Stimulated activated CD4-positive, alpha-beta T cell treated with anti-CD3 and anti-CD28 coated beads, Interleukin-1b, Interleukin-23, amount 100 ng/mL, for 1 hour (primary cell): ENCODE measurements at places on chromosomes 1 and 21.

DNA sequence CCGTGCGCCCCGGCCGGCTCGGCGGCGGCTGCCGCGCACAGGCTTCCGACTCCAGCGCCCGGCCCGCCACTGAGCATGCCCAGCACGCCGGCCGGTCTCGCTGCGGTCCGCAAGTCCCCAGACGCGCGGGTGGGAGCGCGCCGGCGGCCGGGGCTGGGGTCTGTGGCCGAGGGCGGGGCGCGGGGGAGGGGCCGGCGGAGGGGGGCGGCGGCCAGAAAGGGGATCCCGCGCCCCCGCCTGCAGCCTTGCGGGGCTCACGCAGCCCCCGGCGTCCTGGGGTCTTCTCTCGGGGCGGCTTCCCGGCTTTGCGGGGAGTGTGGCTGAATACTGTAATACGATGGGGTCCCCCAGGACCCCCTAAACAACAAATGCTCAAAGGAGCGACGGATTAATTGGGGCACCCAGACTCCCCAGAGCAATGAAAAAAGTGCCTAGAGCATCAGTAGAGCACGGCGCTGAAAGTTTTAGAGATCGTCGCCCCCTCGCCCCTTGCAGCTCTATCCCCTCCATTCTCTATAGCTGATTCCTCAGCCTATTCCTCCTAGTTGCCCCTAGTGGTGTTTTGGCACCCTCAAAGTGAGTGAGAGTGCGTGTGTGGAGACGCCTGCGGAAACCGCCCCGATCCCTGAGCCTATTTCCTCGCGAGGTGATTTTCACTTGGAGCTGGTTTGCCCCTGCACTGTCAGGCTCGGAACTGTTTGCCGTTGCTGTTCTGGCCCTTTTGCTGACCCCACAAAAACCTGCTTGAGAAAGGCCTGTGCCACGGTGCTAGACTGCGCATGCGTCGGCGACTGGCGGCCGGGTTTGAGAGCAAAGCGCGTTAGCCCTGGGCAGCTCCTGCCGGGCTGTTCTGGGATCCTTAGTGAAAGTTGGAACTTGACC is at the start of gene VAV3:
Gene VAV3, minus strand, starts transcription at position 71 of the 882 bp plus-strand sequence. CDS start 311 bp downstream, outside the sequence.
- no peak for DNase-seq

DNA sequence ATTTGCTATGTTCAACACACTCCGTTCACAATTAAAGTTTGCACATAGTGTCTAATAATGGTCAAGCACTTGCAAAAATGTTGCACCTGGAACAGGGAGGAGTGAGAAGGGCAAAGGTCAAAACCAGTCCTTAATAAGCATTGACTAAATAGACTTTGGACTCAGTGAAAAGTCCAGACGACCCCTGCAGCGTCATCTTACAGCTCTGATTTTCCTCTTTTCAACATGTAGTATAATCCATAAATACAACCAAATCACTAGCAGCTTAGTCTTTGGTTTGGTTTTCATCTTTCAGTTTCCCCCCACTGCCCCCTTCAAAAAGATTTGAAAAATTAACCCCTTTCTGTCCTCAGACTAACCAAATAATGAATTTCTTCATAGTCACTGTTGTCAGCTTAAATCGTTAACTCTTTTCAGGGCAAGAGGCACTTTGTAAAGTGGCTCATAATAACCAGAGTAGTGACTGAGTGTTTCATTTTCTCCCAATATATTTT is 290.3 kb downstream of the PTPRC start:
- DNase-seq, result no peak

DNA sequence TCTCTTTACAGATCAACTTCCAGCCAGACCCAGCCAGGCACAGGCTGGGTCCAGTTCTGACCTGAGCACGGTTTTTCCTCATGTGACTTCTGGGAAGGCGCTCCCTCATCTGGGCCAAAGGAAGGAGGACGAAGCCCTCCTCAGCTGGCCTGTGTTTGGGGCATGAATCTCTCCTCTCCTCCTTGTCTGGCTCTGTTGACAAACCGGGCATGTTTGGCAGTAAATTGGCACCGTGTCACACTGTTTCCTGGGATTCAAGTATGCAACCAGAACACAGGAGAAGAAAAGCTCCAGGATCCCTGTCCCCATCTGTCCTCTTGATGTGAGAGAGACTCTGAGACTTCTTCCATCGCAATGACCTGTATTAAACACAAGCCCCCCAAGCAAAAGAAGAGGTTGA is 18.3 kb downstream of the NECAP2 start:
- no peak for DNase-seq

DNA sequence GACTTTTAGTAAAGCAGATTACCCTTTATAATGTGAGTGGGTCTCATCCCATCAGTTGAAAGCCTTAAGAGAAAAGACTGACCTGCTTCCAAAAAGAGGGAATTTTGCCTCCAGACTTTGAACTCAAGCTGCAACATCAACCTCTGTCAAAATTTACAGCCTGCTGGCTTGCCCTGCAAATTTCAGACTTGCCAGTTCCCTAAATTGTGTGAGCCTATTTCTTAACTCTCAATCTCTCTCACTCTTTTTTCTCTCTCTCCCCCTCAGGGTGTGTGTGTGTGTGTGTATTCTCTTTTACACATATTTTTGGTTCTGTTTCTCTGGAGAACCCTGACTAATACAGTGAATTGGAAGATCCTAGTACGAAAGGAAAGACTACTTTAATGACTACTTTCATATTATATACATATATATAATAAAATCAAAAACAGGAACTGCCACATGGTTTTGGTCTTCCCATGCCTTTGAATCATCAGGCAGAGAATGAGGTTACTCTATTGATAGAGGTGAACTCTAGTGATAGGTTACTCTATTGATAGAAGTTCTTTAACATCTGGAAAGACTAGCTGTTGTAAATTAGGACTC is 6.4 kb downstream of the OR2C3 start:
- DNase-seq, result no peak

DNA sequence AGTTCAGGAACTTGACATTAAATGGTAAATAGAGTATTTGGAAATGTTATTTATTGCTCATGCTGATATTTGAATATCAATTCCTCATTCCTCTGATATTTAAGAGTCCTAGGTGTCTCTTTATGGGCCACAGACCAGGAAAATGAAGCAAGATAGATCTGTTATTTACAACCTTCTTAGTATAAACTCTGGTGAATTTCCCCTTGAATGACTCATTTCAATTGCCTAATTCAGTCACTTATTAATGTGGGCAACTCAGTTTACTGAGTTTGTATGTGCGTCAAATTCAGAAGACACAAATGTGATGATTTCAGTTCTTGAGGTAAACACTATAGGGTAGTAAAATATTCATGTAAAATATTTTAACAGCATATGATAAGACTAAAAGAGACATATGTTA is 1404.4 kb upstream of the PRMT6 start:
- DNase-seq, result no peak

GRCh38 chr1:156803086-156803851 is 13.4 kb downstream of the SH2D2A start:
- DNase-seq, result no peak

DNA sequence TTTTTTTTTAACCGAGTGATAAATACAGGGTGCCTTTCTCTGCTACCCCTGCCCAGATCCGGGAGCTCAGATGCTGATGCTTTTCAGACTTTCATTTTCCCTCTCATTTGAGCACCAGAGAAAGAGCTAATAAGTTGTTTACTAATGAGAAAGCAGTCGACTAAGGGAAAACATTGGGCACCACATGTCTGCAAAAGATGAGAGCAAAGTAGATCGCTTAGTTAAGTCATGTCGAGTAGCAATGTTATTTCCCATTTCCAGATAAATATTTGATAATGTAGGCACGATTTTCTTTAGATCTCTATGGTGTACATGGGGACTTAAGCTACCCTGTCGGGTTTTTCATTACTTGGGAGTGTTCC is 1.2 kb downstream of the PKN2 start:
- DNase-seq, result no peak

DNA sequence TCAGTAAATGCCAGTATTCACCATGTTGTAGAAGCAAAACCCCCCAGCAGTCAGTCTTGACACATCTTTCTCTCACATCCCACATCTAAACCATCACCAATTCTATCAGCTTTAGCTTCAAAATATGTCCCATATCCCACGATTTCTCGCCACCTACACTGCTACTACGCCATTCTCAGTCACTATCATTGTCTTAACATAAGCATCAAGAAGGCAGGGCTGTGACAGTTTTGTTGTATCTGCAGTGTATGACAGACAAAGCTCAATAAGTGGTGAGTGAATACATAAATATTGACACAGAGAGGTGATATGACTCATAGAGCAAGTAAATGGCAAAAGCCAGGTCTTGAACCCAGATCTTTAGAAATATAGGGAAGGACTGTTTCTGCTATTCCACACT is 59.9 kb downstream of the JAK1 start:
- no peak for DNase-seq

- DNase-seq, result no peak
Observed at GRCh38 chr21:17491716-17492414, 21.0 kb upstream of the CXADR start.

DNA sequence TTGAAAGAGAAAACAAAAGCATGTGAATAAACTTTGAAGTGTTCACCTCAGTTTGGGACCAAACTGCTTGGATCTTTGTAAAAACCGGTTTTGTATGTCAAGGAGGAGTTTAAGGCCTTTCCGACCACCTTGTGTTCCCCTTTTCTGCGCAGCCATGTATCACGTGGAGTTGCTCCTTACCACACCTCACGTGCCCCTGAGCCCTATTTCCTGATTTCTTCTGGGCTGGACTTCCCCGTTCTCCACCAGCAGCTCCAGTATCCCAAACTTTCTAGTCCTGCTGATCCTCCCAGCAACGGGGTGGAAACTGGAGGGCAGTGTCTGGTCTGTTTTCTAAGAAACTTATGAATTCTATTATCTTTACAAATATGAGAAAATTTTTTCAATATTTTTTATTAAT is 1.6 kb upstream of the SH3D21 start:
- DNase-seq, result no peak

- DNase-seq, result no peak
Observed at GRCh38 chr1:168609741-168610510, 33.5 kb downstream of the XCL1 start.

- no peak for DNase-seq
Observed at GRCh38 chr1:84298684-84299535, 2.6 kb upstream of the SAMD13 start.

DNA sequence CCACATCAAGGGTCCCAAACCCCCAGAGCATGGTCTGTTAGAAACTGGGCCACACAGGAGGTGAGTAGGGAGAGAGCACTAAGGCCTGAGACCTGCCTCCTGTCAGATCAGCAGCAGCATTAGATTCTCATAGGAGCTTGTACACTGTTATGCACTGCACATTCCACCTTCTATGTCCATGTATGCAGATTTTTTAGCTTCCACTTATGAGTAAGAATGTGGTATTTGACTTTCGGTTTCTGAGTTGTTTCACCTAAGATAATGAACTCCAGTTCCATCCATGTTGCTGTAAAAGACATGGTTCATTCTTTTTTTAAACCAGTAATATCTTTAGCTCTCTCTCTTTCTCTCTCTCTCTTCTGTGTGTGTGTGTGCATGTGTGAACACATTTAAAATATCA is 663 bp upstream of the GBP6 start:
- DNase-seq, result no peak

- DNase-seq, result no peak
Observed at GRCh38 chr1:168206111-168206510, 19.7 kb upstream of the SFT2D2 start.

DNA sequence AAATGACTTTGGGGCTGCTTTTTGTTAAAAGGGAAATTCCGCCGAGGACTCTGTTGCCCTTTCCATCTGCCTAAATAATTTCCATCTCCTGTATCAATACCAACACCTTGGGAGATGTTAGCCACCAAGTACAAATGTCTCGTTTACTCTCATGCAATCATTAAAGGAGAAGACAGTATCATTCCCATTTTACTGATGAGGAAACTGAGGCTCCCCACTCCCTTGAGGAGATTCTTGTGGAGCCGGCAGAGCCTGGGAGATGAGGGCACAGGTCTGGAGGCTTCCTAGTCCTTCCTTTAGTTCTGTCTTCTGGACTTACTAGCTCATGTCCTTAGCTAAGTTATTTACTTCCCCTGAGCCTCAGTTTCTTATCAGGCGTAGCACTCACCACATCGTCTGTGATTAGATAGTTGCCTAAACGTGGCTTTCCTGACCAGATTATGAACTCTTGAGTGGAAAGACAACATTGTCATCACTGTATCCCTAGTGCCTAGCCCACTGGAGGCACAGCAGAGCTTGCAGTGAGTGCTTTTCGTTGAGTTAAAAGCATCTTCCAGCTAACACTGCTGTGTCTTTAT is 81.6 kb downstream of the ADSS2 start:
- no peak for DNase-seq

GRCh38 chr1:29478879-29479278 is 242.6 kb downstream of the PTPRU start:
- no peak for DNase-seq

DNA sequence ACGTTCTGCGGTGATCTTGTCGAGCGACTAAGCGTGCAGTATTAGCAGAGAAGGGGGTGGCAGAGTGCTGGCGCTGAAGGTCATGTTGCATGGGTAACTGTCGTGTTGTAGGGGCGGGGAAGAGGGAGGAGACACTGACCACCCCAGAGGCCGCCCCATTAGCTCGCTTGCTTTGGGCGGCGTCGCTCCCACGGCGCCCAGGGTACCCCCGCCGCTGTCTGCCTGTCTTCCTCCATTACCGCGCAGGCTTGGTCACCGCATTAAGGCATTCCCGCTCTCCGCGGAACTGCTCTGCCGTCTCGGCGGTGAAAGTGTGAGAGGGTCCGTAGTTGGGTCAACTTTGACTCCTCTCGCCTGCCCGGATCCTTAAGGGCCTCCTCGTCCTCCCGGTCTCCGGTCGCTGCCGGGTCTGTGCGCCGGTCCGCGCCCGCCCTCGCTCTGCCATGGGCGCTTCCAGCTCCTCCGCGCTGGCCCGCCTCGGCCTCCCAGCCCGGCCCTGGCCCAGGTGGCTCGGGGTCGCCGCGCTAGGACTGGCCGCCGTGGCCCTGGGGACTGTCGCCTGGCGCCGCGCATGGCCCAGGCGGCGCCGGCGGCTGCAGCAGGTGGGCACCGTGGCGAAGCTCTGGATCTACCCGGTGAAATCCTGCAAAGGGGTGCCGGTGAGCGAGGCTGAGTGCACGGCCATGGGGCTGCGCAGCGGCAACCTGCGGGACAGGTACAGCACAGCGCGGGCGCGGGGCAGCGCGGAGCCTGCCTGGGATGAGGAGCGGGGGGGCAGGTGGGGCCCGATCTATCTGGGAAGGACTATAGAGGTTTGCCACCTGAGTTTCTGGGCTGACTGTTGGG is at the start of gene MTARC2:
Gene MTARC2, plus strand, starts transcription at position 234 of the 846 bp plus-strand sequence. Its CDS starts 210 bp downstream, at position 444.
- DNase-seq, result no peak

DNA sequence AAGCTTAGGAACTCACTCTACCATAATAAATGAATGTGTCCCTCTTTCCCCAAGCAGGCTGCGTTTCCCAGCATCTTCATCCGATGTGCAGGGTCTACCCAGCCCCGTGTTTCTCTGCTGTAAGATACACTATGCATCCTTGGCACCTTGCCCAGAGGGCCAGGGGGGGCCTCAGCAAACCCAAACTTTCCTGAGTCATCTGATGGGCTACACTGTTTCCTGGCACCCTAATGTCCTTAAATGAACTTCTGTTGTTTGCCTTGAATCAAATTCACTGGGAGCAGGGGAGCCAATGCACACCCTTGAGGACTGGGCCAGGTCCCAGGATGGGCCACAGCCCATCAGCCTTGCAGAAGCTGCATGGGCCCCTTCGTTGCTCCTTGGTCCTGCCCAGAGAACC is 145.5 kb downstream of the IGSF21 start:
- no peak for DNase-seq

- DNase-seq, result no peak
Observed at GRCh38 chr1:77680173-77680572, 2.3 kb downstream of the ZZZ3 start.

GRCh38 chr1:101262630-101263348 is 26.0 kb downstream of the S1PR1 start:
- no peak for DNase-seq

GRCh38 chr1:6090288-6090687 is 44.6 kb downstream of the KCNAB2 start:
- no peak for DNase-seq

- DNase-seq, result no peak
Observed at GRCh38 chr21:43603641-43604504, 55.4 kb downstream of the HSF2BP start.
